ENCODE measurements at places on chromosomes 4 and X. TPM values are rescaled to one million over a fixed set of nuclear protein-coding genes. Genes with fewer than 3 reads are reported as not detected.

The GSX2 gene
- not detected for polyA plus RNA-seq

The PAGE1 gene
- polyA plus RNA-seq = not detected

The NUDT10 gene
- 0.32 TPM for polyA plus RNA-seq

The STK32B gene
- 0.65 TPM for polyA plus RNA-seq

The IL2RG gene
- polyA plus RNA-seq = 136 TPM

The HELT gene
- 0.53 TPM for polyA plus RNA-seq

The SFRP2 gene
- 0.68 TPM for polyA plus RNA-seq

The AASDH gene
- 2.4 TPM for polyA plus RNA-seq

The CCDC158 gene
- polyA plus RNA-seq = 0.04 TPM

The USP51 gene
- 1.3 TPM for polyA plus RNA-seq

The TLL1 gene
- 1.1 TPM for polyA plus RNA-seq

The NRK gene
- 0.18 TPM for polyA plus RNA-seq

The ITGB1BP2 gene
- 0.98 TPM for polyA plus RNA-seq

The ZFP92 gene
- 1.5 TPM for polyA plus RNA-seq

The SSX1 gene
- not detected for polyA plus RNA-seq

The BMPR1B gene
- 1.5 TPM for polyA plus RNA-seq

The ARX gene
- 0.21 TPM for polyA plus RNA-seq

The CXCL10 gene
- polyA plus RNA-seq = 18.6 TPM

The XAGE1A gene
- 3.1 TPM for polyA plus RNA-seq

The ZNF185 gene
- 6.1 TPM for polyA plus RNA-seq

The TKTL2 gene
- polyA plus RNA-seq = not detected

Data from lung (tissue), 17 donors.